ENCODE measurements at places on chromosomes 11 and 22.

DNA sequence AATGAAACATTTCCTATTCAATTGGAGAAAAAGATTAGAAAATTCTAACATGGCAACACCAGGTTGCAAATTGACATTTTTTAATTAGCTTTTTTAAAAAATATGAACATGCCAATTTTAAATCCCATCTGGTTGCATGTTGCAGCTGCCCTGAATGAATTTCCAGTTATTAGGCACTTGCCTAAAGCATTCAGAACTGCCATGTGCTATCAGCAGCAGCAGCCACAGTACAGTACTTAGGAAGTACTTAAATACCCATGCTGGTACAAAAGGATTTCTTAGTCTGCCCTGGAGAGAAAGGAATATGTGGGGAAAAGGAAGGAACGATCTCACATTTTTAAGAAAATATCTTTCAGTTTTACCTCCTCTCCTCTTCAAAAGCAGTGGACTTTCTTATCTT is 46.2 kb downstream of the FAM168A start:
- no peak for DNase-seq

DNA sequence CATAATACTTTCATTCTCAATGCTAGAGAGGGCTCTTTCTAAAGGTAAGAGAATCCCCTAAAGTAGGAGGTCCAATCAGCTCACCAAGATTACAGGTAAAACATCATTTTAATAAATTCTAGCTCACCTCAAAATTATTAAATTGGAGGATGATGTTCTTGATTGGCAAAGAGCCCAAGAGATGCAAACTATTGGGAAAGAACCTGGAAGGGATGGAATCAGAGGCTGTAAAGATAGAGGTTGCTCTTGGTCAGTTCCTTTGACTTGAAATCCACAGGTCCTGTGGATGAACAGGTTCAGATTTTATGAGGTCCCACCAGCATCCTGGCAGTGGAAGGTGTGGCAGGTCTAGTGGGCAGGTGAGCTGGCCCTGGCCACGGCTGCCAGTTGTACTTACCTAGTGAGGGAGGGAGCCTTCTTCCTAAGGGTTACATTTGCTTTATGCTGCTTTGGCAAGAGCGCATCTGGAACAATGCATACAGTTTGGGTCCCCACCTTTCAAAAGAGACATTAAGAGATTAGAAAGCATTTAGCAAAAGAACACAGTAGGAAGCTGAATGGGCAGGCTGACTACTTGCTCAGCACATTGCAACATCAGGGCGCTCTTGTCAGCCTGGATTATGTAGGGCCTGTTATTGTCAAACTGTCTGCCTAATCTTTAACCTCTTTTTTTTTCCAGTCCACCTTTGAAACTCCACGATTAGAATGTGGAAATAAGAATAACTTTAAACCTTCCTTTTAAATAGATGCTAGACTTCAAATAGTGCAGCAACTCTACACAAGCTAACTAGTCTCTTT is 97.0 kb downstream of the RDX start:
- no peak for DNase-seq

GRCh38 chr11:119175493-119176077 is 7.1 kb downstream of the NLRX1 start:
- DNase-seq: no peak

GRCh38 chr22:36160499-36160942 is at the start of gene APOL3:
Gene APOL3 (minus strand): TSS chr22:36160755. CDS start chr22:36149055, 11,700 bp downstream.
- DNase-seq: peak; percentile 59

DNA sequence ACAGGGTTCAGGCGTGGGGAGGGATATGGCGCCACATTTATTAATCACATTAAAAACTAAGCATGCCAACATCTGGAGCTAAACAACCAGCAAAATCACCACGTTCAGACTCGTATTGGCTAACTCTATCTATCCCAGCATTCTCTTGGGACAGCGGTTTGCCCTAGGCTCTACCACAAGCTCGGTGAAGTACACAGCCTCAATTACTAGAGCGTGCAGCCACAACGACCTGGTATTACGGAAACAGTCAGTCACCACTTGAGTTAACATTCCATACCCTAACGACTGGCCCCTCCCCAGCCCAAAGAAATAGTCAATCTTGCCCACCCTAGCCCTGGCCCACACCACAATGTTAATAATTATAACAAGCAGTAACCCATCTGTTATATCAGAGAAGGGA is 32.1 kb downstream of the APOL5 start:
- DNase-seq: no peak

DNA sequence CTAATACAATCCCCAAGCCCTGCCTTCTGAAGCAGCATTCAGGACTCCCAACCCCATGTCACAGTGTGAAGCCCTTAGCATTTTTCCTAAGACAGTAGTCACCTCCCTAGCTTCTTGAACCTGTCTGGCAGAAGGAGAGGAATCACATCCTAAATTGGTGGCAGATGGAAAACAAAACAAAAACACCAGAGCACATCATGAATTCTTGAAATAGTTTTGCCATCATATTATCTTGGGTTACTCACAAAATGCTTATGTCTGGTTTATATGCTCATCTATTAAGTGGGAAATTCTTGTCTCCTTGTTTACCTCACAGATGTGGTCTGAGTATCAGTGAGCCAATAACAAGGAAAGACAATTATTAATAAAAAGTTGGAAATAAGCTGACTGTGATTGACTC is 15.3 kb downstream of the OR51M1 start:
- DNase-seq: no peak

DNA sequence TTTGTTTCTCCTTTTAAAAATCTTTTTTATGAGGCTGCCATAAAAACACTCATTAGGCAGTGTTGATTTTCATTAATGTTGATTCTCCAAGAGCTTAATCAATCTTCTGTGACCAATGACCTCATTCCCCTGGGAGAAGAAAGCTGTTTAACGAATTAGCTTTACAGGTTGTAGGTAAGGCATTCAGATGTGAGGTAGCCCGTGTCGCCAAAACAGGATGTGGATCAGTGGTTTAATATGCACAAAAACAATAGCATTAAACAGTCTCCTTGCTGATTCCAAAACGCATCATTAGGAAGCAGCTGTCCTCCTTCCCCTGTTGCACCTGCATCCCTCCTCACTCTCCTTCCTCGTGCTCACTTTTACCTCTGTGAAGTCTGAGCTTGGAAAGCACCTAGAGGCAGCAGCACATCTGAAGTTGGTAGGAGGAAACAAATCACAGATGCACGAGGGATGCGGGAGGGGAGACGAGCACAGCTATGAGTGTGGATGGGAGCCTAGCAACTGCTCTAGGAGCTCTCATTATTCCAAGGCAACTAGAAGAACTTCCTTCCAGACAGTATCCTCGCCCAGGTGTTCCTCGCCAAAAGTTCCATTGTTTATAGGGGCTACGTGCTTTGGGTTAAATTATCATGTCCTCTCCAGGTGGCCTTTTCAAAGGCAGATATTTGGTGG is 179.4 kb upstream of the SNX19 start:
- no peak for DNase-seq

DNA sequence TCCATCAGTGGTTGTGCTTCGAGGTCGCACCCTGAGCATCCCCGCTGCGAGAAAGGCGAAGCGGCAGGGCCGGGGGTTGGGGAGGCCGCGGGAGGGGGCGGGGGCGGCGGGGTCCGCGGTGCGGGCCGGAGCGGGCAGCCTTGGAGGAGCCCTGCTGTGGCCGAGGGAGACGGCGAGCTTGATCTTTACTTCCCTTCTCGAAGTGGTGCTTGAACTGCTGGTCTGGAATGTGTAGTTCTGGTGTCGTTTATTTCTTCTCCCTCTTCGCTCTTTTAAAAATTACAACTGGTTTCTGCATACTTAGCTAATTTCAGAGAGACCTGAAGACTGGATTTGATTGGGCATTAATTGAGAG is 1.1 kb downstream of the APLP2 start:
- DNase-seq: no peak

DNA sequence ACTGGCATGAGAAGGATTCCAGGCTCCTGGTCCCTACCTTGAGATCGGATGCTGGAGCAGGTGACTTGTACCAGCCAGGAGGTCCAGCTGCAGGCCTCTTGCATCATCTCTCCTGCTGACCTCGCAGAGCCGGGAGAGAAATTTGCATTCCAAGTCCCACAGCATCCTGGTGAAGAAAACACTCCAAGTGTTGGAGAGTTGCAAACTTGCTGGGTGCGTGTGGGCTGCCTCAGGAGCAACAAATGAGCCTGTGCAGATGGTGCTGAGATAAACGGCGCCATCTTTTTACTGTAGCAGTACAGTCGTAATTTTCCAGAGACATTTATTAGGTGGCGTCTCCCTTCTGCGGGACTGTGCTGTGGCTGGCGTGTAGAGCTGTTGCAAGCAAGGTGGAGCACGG is 32.1 kb upstream of the ZBTB16 start:
- no peak for DNase-seq

DNA sequence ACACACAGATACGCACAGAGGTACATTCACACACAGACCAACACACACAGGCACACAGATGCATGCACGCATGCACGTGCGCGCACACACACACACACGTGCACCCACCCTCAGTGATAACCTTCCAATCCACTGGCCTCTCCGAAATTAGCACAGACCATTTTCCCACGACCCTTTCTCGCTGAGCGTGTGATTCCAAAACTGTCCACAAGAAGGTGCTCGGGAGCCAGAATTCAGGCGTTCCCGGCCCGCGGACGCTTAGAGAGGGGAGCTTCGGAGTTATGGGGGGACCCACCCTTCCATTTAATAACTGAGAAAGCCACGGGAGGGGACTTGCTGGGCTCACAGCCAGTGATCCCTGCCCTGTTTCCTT is 33.8 kb upstream of the SLC35C1 start:
- DNase-seq: peak; percentile 91

- DNase-seq: peak; percentile 67
Observed at GRCh38 chr11:67416416-67417335, 1.2 kb downstream of the CARNS1 start.

DNA sequence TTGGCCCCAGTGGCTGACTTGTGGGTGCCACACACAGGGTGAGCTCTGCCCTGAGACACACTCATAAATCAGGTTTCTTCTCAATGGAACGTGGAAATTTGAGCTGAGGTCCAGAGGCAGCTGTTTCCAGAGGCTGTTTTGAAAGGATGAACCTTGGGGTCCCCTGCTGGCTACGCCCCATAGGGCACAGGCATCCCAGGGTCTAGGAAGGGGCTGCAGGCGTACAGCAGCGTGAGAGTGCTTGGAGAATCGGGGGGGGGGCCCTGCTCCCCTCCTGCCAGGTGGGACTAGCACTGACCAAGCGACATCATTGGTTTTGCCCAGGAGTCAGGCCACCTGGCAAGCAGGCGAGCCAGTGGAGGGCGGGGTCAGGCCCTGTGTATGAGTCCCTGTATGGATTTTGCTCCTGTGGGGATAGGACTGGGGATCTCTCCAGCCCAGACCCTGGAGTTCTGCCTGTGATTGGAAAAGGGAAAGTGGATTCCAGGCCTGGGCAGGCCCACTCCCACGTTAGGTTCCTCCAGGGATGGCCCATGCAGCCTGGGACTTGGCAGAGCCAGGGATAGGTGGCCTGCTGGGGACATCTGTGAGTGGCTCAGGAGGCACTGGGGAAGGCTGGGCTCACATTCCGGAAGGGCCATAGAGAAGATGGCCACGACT is 61.0 kb downstream of the FBXO7 start:
- DNase-seq: no peak

- DNase-seq: no peak
Observed at GRCh38 chr11:40867991-40868632, 591.3 kb downstream of the LRRC4C start.

- DNase-seq: no peak
Observed at GRCh38 chr11:68842427-68843051, 823 bp upstream of the CPT1A start.

- peak; percentile 86 for DNase-seq
Observed at GRCh38 chr11:131674051-131674755, 303.8 kb downstream of the NTM start.

DNA sequence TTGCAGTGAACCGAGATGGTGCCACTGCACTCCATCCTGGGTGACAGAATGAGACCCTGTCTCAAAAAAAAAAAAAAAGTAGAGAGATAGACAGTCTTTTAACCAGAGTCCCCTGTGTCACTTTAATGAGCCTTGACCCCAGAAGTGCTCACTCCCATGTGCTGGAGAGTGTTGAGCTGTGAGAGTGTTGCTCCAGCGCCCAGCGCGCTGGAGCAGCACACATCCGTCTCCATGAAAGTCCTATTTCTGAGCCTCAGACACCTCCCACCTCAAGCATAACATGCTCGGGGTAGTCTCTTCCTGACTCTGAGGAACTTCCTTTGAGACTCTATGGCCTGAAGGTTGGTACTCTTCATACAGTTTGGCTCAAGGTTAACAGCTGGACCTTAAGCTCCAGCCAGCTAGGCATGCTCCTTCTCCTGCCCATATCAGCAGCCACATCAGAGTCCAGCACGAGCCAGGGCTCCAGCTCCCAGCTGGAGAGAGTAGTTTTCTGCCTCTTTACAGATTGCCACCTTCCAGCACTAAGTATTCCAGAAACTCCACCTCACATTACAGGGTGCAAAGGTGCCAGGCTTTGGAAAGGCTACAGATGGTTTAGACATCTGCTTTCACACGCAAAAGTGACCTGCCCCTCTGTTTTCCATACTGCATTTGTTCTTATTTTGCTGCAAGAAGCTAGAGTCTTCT is 29.4 kb upstream of the UBASH3B start:
- DNase-seq: no peak

DNA sequence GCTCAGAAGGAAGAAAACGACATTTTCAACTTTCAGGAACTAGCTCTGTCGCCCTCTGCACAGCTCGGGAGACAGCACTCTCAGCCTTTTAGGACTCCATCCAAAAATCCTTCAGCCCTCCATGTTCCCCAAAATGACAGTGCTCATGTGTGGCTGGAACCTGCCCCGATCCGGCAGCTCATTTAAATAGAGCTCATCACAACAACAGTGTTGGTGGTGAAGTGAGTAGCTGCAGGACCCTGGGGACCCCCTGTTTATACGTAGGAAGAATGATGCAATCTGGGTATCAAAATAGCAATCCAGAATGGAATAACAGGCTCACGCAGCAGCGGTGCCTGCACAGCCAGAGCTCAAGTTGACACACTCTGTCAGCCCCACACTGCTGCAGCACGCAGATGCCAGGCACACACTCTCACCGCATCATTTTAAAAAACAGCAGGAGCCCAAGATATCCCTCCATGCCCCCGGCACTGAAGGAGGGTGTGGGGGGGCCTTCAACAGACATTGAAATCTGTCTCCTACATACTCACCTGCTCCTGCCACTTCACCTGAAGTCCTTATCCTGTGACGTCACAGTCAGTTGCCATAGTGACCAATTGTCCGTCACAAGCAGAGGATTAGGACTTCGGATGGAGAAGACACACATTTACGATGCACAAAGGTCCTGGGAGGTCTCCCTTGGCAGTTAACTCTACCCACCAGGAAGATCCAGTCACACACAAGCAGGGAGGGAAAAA is 24.0 kb downstream of the TRIM66 start:
- no peak for DNase-seq

GRCh38 chr22:46455446-46455845 is 82.0 kb downstream of the CELSR1 start:
- no peak for DNase-seq

- DNase-seq: no peak
Observed at GRCh38 chr11:82229341-82229740, 504.3 kb downstream of the FAM181B start.

DNA sequence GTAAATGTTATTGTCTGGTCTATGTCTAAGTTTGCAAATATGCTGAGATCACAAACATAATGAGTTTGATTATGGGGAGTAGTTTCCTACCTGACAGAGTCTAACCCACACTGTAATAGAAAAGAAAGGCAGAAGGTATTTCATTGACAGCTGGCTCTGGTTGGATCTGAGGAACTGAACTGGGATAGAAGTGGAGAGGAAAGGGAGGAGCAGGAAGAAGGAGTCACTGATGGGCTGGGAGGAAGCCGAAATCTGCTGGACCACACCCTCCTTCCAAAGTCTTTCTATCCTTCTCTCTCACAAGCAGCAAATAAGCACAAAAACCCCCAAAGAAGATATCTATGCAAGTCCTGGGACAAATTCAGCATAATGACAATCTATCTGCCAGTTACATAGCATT is 11.7 kb downstream of the BLID start:
- DNase-seq: no peak

- no peak for DNase-seq
Observed at GRCh38 chr11:131790586-131790985, 420.2 kb downstream of the NTM start.

Measured in activated CD8-positive, alpha-beta memory T cell treated with anti-CD3 and anti-CD28 coated beads, Interleukin-2, amount 50 U/mL, for 48 hours (primary cell).